ENCODE measurements at places on chromosomes 12 and 14.

DNA sequence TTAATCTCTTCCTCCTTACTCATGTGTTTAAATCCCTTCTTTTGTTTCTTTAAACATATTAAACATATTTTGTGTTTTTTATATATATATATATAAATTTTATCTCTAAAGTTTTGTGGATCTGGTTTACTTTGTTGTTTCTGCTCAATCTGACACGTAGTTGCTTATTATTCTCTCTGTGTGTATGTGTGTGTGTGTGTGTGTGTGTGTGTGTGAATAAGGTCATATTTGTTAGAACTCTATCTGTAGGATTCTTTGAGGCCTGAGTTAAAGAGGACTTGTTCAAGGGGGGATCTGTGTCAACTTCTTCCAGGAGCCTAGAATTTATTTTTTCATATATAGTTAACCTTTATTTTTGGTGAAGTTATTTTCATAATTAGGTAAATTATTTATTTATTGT lies 2.7 kb downstream of the GPR65 start:
- no peak for DNase-seq

DNA sequence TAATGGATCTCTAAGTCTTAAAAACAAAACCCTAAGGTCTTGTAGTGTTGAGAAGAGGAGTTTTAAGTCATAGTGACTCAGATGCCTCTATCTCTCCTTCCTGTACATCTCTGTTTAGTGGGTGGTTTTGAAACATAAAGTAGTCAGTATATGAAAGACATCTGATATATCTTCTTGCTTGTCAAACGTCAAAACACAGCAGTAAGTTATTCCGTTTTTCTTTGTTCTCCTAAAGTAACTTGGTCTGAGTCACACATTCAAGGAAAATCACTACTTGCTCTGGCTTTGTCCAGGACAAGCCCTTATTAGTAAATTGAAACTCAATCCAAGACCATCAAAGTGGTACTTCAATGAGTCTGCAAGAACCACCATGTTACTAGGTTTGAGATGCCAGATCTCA lies 1172.5 kb downstream of the BCL11B start:
- DNase-seq: no peak

DNA sequence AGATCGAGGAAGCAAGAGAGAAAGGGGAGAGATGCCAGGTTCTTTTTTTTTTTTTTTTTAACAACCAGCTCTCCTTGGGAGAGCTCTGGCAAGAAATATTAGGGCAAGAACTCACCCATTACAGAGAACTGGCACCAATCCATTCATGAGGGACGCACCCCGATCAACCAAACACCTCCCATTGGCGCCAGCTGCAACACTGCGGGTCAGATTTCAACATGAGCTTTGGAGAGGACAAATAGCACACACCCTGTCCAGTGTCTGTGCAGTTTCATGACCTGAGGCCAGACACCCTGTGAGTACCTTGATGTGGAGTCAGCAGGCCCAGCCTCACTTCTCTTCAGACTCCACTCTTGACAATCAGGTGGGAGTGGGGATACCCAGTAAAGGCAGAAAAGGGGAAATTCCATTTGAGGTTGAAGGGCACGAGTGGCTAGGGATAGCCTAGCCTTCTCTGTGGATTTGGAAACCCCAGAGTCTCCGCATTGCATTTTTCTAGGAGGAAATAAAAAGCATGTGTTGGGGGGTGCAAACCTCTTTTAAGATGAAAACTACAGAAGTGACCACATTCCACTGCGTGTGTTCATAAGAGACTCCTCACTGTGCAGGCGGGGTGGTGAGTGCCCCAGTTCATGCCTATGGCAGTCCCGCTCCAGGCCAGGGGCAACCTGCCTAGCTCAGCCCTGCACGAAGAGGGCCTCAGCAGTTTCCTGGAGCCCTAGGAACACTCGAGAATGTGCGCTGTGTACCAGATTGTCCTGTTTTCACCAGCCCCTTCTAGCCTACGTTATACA lies 42.4 kb upstream of the GPATCH2L start:
- no peak for DNase-seq

- DNase-seq: no peak
Observed at GRCh38 chr14:60775296-60775695, 40.7 kb downstream of the MNAT1 start.

DNA sequence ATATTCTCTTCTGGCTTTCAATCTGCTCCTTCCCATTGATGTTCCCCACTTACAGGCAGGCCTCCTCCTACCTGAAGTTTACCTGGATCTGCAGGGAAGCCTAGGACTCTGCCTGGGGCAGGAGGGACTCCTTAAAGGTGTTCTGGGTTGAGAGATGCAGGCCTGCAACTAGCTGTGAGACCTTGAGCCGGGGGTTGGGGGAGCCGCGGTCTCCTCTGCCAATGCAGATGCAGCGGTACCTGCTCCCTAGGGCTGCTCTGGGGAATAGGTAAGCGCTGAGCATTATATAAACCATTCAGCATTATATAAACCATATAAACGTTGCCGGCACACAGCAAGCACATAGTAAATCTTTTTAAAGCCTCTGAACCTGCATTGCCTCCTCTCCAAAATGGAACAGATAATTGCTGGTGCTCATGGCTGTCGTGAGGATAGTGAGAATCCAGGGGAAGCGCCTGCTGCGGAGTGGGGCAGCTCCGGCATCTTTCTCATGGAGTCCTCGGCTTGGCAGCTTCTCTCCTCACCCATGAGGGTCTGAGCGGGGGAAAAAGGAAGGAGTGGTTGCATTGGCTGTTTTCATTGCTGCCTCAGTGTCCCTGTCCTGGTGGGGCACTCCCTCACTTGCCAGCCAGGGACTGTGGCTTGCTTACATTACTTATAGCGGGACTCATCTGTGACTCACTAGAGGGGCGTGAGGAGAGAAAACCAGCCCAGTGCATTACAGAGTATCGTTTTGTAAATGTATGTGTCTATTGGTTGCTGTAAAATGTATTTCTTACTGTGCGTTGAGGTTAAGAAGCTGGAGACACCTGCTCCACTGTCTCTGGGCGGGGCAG lies 12.5 kb upstream of the KRT80 start:
- no peak for DNase-seq

- DNase-seq: no peak
Observed at GRCh38 chr12:112674539-112674938, 117.0 kb upstream of the RPH3A start.
